ENCODE measurements at places on chromosomes 6 and 20.

- DNase-seq = no peak
These were observed 111.2 kb upstream of the PRDM1 start for GRCh38 chr6:105974986-105975385.

GRCh38 chr6:67952948-67953347 is 682.1 kb upstream of the ADGRB3 start:
- DNase-seq = no peak

DNA sequence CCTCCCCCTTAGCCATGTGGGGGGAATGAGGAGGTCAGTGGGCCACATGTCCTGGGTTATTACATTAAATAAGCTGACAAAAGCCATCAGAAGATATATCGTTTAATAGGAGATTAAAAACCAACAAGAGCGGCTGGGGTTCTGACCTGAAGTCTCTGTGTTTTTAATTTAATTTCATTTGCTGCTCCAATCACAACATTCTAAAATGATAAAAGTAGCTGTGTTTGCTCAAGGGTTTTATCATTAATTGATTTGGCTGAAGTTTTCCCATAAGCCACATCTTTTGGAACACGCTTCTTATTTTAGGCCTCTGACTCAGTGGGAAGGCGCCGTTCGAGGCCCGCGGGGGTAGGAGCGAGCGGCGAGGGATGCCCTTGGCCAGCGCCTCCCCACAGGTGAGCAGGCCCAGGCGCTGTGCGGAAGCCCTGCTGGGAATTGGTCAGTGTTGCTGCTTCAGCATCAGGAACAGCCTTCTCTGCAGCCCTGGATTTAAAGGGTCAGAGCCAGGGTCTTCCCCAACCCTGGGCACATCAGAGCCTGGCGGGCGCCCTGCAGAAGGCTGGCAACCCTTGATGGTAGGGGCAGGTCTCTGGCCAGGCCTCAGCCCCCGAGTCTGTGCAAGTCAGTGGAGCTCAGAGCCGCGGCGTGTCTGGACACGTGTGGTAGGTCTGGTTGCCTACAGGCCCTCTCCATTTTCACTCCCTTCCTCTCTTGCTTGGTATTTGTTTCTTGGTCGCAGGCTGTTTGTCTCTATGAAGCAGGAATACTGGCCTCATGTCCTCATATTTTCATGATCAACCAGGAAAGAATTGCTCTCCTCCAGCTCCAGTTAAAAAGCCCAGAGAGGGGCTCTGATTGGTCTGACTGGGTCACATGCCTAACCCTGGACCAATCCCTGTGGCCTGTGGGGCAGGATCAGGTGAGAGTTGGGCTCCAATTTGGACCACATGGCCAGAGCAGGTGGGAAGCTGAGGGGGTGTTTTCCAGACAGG is 30.9 kb upstream of the MLN start:
- no peak for DNase-seq

- DNase-seq = no peak
These were observed 60.1 kb upstream of the SPDEF start for GRCh38 chr6:34616227-34616585.

- no peak for DNase-seq
These were observed 483 bp upstream of the SERPINB1 start for GRCh38 chr6:2842139-2842552.

All from head of caudate nucleus (tissue), 42 donors.